ENCODE measurements at places on chromosomes 2 and 18. TPM values are rescaled to one million over a fixed set of nuclear protein-coding genes. Genes with fewer than 3 reads are reported as not detected.

The ASB18 gene
- polyA plus RNA-seq = not detected

The ANKRD30BL gene
- polyA plus RNA-seq = 0.03 TPM

The CHRNG gene
- not detected for polyA plus RNA-seq

The IGFBP2 gene
- polyA plus RNA-seq = 14.1 TPM

DNA sequence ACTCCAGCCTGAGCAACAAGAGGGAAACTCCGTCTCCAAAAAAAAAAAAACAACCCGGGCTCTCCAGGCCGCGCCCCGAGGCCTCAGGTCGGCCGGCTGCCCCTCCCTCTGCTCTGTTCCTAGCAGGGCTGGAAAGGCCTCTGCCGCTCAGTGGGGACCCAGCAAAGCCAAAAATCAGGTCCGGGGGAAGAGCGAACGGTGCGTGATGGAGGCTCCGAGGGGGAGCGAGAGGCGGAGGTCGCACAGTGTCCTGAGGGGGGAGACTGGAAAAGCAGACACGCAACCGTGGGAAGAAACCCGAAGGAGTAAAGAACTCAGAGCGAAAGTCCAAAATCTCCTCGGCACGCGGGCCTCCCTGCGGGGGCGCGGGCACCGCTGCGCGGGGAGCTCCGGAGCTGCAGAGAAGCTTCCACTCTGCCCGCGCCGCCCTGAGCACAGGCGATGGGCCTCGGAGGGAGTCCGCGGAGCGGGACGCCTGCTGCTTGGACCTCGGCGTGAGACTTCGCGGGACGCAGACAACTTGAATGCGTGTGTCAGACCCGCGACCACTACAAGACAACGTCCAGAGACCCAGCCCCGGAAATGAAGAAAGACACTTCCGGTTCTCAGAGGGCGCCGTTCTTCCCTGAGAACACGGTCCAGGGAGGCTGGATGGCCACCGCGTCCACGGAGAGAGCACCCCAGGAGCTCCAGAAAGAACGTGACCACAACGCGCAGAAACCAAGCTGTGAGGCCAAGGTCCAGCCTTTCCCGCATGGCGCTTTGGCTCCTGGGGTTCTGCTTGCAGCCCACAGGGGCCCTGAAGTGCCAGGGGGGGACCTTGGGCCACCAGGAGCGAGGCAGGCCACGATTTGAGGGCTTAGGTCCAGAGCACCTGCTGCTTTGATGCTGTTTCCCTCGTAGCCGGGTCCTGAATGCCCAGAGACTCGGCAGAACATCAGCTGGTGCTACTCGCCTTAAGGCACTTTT, 219.8 kb downstream of the DPP10 start:
- H3K27ac ChIP-seq = no peak overlapping the region
- H3K4me1 ChIP-seq = no peaks in the 10 kb centered on the region
- peak; percentile 2 for DNase-seq
- no peaks in the 10 kb centered on the region for H3K27me3 ChIP-seq
- no peaks in the 10 kb centered on the region for H3K36me3 ChIP-seq
- peak overlapping the region; percentile 61 for H3K4me3 ChIP-seq

DNA sequence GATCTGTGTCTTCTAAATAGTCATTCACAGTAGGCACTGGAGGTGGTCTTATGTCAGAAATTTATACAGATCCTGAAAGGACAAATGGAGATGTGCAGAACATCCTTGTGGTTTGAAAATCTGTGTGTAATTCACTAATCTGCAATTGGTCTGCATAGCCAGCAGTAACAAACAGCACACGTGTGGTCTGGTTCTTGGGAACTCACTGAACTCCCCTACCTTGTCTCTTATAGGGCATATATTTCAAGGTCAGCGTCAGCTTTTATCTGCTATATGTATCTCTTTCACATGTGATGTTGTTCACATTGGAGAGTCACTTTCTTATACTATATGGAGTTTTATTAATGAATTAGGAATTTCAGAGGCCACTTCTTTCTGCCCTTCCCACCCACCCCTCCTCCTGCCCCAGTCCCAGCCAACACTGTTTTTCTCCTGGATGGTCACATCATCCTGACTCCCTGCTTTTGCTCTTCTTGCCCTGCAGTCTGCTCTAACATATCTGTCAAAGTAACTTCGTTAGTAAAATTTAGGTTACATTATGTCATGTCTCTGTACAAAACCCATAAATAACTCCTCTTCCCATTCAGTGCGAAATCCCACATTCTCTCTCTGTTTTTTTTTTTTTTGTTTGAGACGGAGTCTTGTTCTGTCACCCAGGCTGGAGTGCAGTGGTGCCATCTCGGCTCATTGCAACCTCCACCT, 35.4 kb upstream of the CABYR start:
- no peaks in the 10 kb centered on the region for H3K27me3 ChIP-seq
- peaks cover 2% of the 10 kb centered on the region for H3K36me3 ChIP-seq
- no peak overlapping the region for H3K4me3 ChIP-seq
- no peak overlapping the region for H3K27ac ChIP-seq
- DNase-seq = no peak

- no peaks in the 10 kb centered on the region for H3K4me1 ChIP-seq
- H3K36me3 ChIP-seq = no peaks in the 10 kb centered on the region
- no peak overlapping the region for H3K4me3 ChIP-seq
- no peaks in the 10 kb centered on the region for H3K27me3 ChIP-seq
- H3K27ac ChIP-seq = no peak overlapping the region
Measured at GRCh38 chr18:51988277-51988676, 351.7 kb upstream of the DCC start.

DNA sequence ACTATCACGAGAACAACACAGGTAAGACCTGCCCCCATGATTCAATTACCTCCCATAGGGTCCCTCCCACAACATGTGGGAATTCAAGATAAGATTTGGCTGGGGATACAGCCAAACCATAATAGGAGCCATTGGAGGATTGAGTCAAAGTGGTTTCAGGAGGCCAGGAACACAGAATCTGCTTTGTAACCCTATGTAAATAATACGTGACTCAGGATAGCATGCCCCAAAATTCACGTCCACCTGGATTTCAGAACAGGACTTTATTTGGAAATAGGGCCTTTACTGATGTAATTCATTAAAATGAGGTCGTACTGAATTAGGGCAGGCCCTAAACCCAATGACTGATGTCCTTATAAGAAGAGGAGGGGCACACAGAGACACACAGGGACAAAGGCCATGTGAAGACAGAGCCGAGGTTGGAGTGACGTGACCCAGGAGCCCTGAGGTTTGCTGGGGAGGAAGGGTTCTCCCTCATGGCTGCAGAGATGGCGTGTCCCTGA, 16.0 kb upstream of the CNDP2 start:
- H3K4me1 ChIP-seq = peaks cover 16% of the 10 kb centered on the region
- no peaks in the 10 kb centered on the region for H3K36me3 ChIP-seq

DNA sequence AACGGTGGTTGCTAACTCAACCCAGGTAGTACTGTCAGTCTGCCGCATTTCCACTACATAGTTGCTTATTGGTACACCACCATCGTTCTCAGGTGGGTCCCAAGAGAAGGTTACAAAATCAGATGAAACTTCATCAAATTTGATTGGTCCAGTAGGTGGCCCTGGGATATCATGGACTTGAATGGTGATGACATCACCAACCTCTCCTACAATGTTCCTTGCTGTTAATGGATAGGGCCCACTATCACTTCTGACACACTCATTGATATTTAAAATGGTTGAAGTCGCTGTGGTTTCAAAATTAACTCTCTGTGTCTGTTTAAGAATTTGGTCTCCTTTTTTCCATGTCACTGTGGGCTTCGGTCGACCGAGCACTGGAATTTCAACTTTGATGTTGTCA, 94.5 kb downstream of the PLEKHA3 start:
- no peak overlapping the region for H3K27ac ChIP-seq
- no peak overlapping the region for H3K4me3 ChIP-seq
- no peaks in the 10 kb centered on the region for H3K4me1 ChIP-seq
- DNase-seq = no peak
- H3K27me3 ChIP-seq = no peaks in the 10 kb centered on the region
- peaks cover 22% of the 10 kb centered on the region for H3K36me3 ChIP-seq

- H3K27ac ChIP-seq = no peak overlapping the region
- H3K27me3 ChIP-seq = no peaks in the 10 kb centered on the region
- DNase-seq = no peak
- H3K4me1 ChIP-seq = peaks cover 2% of the 10 kb centered on the region
- H3K36me3 ChIP-seq = no peaks in the 10 kb centered on the region
Measured at GRCh38 chr2:148752977-148753376, 108.4 kb downstream of the EPC2 start.

DNA sequence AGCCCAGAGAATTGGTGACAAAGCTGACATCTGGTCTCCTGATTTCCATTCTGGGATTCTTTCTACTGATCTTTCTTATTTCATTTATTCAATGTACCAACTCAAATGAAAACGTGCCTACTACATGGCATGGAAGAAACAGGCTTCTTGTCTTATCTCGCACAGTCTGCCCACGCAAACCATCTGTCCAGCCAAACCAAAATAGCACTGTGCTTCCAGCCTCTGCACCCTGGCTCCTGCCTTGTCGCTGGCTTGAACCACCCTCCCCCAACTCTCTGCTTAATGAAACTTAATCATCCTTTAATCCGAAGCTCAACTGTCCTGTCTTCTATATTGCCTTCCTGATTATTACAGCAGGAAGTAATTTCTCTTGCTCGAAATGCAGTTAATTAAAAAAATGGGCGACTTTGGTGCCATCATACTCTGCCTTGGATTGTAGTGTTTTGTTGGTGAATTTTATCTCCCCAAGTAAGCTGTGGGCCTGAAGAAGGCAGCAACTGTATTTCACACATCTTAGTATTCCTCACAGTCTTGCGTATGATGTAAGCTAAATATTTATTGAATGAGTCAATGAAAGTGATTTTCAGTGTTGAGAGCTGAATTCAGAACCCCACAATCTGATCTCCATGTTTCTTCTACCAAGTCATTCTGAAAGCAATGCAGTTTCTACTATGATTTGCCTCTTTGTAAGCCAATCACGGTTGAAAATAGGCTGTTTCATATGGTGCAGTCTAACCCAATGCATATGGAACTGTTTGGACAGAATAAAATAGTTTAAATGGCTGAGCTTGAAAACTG, 190.8 kb downstream of the TMEM247 start:
- no peak overlapping the region for H3K4me3 ChIP-seq
- no peaks in the 10 kb centered on the region for H3K27me3 ChIP-seq
- H3K36me3 ChIP-seq = no peaks in the 10 kb centered on the region
- H3K27ac ChIP-seq = no peak overlapping the region

- DNase-seq = peak; percentile 10
- no peak overlapping the region for H3K4me3 ChIP-seq
- H3K27me3 ChIP-seq = no peaks in the 10 kb centered on the region
- H3K36me3 ChIP-seq = no peaks in the 10 kb centered on the region
Measured at GRCh38 chr2:27958711-27959378, 68.3 kb downstream of the BABAM2 start.

GRCh38 chr2:227545990-227546389, 52.7 kb upstream of the SCYGR2 start:
- no peaks in the 10 kb centered on the region for H3K4me1 ChIP-seq
- H3K36me3 ChIP-seq = peaks cover 4% of the 10 kb centered on the region
- no peak for DNase-seq
- H3K27ac ChIP-seq = no peak overlapping the region
- no peaks in the 10 kb centered on the region for H3K27me3 ChIP-seq
- no peak overlapping the region for H3K4me3 ChIP-seq

DNA sequence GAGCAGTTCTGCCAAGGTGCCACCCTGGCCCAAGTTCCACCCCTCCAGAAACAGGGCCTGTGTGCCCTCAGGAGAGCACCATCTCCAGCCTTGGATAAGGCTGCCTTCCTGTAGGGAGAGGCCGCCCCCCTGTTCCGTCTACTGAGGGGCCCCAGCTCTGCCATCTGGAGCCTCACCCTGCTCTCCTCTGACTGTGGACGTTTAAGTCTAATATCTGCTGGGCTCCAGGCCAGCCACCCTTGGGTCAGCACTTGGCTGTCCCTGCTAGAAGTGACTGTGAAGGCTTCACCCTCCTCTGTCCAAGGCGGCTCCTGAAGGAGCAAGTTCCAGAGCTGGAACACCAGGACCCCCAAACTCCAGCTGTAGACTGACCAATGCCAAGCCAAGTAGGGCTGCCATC, 26.3 kb downstream of the RHOB start:
- H3K27me3 ChIP-seq = no peaks in the 10 kb centered on the region
- no peak overlapping the region for H3K27ac ChIP-seq
- H3K4me1 ChIP-seq = no peaks in the 10 kb centered on the region
- no peaks in the 10 kb centered on the region for H3K36me3 ChIP-seq

- H3K36me3 ChIP-seq = no peaks in the 10 kb centered on the region
- no peak overlapping the region for H3K4me3 ChIP-seq
- peak; percentile 29 for DNase-seq
- H3K27me3 ChIP-seq = no peaks in the 10 kb centered on the region
- H3K4me1 ChIP-seq = peaks cover 1% of the 10 kb centered on the region
Measured at GRCh38 chr2:97935719-97936161, 60.0 kb downstream of the TMEM131 start.

GRCh38 chr2:100893392-100894104, 73.6 kb downstream of the NPAS2 start:
- no peak overlapping the region for H3K4me3 ChIP-seq
- H3K4me1 ChIP-seq = no peaks in the 10 kb centered on the region
- no peak for DNase-seq
- H3K36me3 ChIP-seq = peaks cover 8% of the 10 kb centered on the region
- H3K27me3 ChIP-seq = no peaks in the 10 kb centered on the region

DNA sequence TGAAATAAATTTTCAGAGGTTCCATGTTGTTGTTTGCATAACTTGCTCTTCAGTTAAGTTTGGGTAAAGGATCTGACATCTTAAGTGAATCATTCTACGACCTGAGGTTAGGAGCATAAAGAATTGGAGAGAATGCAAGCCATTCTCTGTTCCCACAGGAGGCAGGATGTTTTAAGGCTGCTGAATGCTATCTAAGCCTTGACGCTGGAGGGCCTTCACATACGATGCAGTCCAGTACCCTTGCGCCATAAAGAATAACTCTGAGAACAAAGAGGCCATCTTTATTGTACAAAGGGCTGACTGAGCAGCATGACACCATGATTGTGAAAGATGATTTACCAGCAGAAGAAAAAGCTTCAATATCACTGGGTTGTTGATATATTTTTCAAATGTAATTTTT, 198.4 kb downstream of the NYAP2 start:
- no peaks in the 10 kb centered on the region for H3K4me1 ChIP-seq
- no peaks in the 10 kb centered on the region for H3K27me3 ChIP-seq
- H3K27ac ChIP-seq = no peak overlapping the region
- H3K36me3 ChIP-seq = no peaks in the 10 kb centered on the region

DNA sequence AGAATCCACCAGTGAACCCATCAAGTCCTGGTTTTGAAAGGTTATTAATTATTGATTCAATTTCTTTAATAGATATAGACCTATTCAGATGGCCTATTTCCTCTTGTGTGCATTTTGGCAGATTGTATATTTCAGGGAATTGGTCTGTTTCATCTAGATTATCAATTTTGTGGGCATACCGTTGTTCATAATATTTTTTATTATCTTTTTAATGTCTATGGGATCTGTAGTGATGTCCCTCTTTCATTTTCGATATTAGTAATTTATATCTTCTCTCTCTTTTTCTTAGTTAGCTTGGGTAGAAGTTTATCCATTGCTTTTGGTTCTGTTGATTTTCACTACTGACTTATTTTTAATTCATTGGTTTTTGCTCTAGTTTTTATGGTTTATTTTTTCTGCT, 39.9 kb upstream of the TANC1 start:
- no peak overlapping the region for H3K4me3 ChIP-seq
- H3K27ac ChIP-seq = no peak overlapping the region
- DNase-seq = no peak
- no peaks in the 10 kb centered on the region for H3K27me3 ChIP-seq

Data from small intestine (tissue), 16 donors.